H4 (cell line): ENCODE measurements at places on chromosomes 5 and 9. TPM values are rescaled to one million over a fixed set of nuclear protein-coding genes. Genes with fewer than 3 reads are reported as not detected.

PKD2L2 gene
- total RNA-seq: not detected in 2 replicates

C5 gene
- total RNA-seq: 3.6 and 4.5 TPM in 2 replicates

IARS1 gene
- 166 and 199 TPM in 2 replicates for total RNA-seq

ESM1 gene
- total RNA-seq: not detected in 2 replicates

SERF1B gene
- total RNA-seq: 18.9 and 27.4 TPM in 2 replicates

DNA sequence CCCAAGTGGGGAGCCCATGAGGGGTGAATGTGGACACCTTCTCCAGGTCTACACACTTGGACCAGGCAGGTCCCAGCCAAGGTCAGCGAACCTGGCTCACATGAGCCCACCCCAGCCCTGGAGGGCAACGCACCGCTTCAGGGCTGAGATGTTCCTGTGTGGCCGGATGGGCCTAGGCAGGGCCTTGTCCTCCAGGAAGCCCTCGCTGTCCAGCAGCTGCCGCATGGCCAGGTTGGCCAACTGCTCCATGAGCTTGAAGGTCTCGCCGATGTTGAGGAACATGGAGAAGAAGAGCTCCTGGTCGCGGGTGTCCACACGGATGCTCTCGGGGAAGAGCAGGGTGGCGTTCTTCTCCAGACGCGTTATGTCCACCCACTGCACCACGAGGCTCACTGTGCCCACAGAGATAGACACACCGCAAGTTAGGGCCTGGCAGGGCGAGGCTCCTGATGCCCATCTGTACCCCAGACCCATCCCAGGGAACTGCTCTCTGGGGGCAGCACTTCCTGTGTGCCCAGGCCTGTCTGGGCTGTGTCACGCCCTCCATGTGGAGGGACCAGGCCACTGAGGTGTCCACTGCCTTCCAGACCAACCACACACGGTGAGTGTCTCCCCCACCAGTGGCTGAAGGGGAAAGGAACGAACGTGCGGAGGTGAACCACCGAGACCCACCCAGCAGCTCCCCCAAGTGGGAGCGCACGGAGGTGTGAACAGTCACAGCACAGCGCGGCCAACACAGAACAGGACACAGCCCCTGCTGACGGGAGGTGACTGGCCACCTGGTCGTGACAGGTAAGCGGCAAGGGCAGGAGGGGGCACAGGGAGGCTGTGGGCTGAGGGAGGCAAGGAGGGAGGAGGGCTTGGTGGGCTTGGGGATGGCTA is 14.4 kb downstream of the TBC1D9B start:
- no peak for DNase-seq

DNA sequence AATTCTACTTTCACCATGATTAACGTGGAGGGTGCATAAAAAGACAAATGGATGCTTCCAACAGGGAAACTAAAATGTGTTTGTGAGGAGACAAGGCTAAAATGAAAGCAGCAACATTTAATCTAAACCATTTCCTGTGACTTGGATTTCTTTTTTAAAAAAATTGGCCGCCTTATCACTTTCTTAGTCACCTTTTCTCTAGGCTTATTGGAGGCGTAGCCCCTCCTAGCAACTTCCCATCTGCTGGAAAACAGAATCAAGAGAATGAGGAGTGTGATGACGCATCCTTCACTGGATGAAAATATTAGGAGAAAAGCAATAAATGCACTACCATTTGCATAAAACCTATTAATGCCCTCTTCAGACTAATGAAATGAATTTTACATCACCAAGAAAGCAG is 791 bp upstream of the GPR150 start:
- DNase-seq: no peak

- no peak for DNase-seq
These were observed 22.3 kb downstream of the CTXN3 start for GRCh38 chr5:127671218-127671617.

- DNase-seq: no peak
These were observed 33.4 kb upstream of the TNFAIP8 start for GRCh38 chr5:119322312-119322947.

DNA sequence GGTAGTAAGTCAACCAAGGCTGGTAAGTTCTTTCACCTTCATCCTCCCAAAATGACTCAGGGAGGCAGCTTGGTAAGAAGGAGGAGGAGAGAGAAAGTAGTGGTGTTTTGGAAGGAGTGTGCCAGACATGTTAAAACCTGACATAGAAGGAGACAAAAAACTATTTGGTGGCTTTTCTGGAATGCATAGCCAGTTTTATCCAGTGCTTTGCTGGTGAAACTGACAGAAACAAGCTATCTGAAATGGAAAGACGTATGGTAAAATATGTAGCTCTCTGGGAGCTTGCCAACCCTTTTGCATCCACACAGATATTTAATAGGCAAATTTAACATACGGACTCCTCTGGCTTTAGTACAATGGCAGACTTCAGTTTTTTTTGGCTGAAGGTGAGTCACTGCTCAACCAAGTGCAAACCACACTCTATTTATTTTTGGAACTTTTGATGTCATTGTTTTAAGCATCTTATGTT is 45.4 kb downstream of the RAB14 start:
- peak; percentile 63 for DNase-seq

DNA sequence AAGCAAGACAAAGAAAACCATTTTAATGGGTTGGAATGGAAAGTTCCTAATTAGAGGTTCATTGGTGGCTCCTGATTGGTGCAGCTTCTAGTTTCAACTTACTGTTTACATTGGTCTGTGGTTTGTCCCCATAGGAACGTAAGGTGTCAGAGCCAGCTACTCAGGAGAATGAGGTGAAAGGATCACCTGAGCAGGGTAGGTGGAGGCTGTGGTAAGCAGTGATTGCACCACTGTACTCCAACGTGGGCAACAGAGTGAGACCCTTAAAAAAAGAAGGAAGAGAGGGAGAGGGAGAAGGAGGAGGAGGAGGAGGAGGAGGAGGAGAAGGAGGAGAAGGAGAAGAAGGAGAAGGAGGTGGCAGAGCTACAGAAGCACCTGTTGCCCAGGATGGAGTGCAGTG is 30.4 kb downstream of the KCNIP1 start:
- DNase-seq: peak; percentile 54
